ENCODE measurements at places on chromosomes 4 and X.

DNA sequence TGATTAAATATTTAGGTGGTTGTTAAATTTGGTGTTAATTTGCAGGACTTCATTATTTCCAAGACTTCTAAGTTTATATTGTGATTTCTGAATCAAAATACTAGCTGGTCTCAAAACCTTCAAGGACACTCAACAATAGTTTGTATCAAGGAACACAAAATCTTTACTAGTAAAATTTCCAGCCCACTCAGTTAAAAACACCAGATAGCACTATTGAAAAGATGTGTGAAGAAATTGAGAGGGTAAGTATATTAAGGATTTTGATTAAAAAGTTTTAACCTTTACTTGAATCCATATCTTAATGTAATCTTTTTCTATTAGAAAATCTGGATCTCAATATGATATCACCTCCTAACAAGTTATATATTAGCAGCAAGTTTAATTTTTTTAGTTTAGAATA lies 89.3 kb upstream of the UGT8 start:
- DNase-seq = no peak

GRCh38 chr4:105840426-105841174 lies 54.7 kb upstream of the NPNT start:
- no peak for DNase-seq

GRCh38 chr4:74410272-74410671 lies 34.7 kb upstream of the AREG start:
- no peak for DNase-seq

GRCh38 chr4:153346563-153346962 lies 2.1 kb downstream of the MND1 start:
- peak; percentile 21 for DNase-seq

- DNase-seq = no peak
Measured at GRCh38 chr4:32417113-32417704, 1697.0 kb downstream of the PCDH7 start.

All from retina (tissue), 1 donor.